ENCODE measurements at places on chromosomes 16 and 17.

- peak; percentile 59 for DNase-seq
These were observed 1.3 kb downstream of the TIMP2 start for GRCh38 chr17:78923660-78924453.

DNA sequence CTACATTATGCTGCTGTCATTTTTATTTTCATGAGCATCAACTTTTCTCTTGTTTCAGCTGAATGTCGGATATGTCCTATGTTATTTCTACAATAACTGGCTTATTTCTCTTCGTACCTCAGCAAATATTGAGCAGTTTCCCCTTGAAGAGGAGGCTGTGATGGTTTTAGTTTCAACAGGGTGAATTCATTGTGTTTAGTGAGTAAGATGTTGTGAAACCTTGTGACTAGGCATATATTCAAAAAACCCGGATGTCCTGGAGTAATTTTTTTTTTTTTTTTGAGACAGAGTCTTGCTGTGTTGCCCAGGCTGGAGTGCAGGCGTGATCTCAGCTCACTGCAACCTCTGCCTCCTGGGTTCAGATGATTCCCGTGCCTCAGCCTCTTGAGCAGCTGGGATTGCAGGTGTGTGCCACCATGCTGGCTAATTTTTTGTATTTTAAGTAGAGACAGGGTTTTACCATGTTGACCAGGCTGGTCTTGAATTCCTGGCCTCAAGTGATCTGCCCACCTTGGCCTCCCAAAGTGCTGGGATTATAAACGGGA, 11.1 kb downstream of the CPD start:
- no peak for DNase-seq

DNA sequence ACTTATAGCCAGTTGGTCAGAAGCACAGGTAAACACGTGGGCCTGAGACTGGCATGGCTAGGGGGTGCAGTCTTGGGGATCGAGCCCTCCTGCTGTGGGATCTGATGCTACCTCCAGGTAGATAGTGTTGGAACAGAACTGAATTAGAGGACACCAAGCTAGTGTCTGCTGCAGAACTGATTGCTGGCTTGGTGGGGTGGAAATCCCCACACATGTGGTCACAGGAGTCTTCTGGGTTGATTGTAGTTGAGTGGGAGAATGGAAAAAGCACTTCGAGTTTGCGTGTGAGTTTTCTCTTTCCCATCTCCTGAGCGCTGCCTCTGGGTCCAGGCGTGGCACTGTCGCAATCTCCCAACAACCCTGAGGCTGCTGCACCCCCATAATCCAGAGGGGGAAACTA, 8.0 kb upstream of the SPATA32 start:
- DNase-seq = no peak

DNA sequence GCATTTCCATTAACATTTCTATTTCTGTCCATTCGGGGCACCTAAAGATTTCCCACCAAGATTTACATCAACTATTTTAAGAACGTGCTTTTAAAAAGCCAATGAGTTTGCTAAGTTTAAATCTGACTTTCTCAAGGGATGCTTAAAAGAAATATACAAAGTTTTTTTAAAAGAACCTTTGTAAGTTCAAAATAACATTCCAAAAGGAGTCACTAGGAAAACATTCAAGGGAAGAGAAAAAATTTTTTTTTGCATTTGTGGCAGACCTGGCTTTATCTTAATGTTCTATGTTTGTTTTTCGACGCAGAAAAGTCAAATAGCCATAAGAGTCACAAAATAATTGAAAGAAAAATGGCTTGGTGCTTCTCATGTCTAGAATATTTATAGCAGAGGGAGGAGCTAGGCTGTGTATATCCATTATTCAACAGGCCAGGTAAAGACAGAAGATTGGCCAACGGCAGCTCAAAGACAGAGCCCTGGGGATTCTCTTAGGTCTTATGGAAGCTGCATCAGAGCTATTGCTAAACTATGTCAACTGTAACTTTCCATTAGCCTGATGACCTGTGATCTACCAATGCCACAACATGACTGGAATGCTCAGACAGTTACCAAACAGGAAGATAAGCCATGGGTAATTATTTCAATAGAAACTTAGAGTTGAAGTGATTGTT, 37.8 kb upstream of the MYOCD start:
- no peak for DNase-seq

DNA sequence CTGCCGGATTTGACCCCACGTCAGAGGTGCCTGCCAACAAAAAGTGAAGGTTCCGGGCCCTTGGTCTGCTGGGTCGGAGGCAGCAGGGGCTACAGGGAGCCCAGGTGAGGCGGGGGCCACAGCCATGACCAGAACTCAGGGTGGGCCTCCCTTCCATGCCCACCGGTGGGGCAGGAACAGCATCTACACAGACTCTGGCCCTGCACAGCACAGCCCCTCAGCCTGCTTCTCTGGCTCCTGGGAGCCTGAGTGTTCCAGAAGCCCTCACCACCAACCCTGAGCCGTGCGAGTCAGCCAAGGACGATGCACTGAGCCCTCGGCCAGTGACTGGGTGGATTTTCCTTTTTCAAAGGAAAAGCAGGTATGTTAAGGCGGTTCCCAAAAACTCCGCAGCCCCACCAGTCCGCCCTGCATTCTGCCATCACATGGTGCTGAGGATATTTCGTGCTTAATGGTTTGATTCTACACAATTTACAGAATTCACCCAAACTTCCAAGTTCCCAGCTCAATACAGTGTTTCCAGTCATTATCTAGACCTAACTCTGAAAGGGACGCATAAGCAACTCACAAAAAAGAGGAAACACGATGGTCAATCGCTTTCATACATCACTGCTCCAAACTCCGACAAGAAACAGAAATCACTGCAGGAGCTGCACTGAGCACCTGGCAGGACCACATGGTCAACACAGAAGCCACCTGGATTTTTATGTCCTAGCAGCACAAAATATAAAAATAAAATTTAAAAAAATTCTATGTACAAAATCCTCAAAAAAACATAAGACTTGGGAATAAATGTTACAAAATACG, 19.4 kb upstream of the C16orf95 start:
- no peak for DNase-seq

- DNase-seq = no peak
These were observed 87.4 kb downstream of the MSI2 start for GRCh38 chr17:57343717-57344116.

GRCh38 chr17:44593156-44593555, 35.9 kb downstream of the FZD2 start:
- DNase-seq = no peak

DNA sequence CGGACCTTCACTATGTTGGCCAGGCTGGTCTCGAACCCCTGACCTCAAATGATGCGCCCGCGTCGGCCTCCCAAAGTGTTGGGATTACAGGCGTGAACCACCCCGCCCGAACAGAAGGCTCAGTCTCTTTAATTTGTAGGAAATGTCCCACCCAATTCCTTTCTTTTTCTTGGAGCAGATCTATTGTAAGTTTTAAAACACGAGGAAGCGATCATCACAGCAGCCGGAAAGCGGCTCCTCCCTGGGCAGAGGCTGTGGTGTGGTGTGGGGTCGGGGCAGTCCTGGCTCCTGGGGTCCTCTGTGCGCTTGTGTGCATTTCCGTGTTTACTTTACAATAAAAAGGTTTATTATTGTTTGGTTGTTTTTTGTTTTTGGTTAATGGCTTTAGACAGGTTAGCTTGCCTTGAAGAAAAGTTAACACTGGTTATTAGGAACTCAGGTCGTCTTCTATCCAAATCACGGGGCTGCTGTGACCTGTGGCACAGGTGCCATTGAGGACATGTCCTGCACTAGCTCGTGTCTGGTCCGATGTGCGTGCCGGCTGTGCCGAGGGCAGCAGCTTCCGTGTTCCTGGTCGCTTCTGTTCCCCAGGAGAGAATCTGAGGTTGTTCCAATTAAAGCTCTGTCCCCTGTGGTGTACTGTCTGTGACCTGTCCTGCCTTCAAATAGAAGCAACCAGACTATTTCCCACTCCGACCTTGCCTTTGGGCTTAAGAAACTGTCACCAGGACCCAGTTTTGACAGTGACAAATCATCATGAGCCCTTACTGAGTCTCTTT, 83.1 kb downstream of the SEC14L1 start:
- DNase-seq = no peak

DNA sequence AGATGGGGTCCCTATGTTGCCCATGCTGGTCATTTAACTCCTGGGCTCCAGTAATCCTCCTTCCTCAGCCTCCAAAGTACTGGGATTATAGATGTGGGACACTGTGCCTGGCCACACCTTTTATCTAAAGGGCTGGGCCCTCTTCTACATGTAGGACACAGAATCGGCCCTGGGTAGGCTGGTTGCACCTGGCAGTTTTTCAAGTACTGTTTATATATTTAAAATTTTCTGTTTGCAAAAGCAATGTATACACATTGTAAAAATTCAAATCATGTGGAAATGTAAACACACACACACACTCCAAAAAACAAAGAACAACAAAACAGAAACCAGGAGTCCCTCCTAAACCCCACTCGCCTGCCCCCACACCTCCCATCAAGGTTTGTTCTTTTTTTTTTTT, 28.1 kb upstream of the SIAH1 start:
- DNase-seq = no peak

DNA sequence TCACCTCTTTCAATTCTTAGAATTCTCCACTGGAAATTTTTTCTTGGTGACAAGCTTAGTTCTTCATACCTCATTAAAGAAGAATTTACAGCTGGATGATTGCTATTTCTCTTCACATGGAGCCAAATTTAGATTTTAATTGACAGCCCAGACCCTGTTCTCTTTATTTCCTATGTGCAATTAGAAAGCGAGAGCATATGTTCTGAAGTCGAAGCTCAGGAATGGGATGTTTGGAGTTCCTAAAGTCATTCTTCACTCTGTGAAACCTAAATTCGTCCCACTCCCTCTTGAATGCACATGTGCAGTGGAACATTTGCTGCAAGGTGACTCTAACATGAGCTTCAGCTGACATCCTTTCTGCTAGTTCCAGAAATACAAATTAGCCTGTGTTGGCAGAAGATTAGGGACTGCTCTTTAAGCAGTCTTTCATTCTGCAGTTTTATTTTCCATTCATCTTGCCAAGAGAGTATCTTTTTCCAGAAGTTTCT, 129.3 kb upstream of the KCNJ16 start:
- no peak for DNase-seq

DNA sequence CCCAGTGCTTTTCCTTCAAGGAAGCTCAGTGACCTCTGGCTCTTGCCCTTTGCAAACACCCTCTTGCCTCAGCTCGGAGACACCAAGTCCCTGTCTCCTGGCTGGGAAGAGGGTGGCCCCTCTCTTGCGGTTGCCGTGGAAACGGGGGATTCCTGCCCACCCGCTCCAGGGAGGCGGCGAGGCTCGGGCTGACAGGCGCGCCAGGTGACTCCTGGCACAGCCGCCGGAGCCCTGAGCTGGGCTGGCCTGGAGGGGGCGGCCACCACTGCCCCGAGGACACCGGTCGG, 71.4 kb downstream of the ABR start:
- DNase-seq = no peak

DNA sequence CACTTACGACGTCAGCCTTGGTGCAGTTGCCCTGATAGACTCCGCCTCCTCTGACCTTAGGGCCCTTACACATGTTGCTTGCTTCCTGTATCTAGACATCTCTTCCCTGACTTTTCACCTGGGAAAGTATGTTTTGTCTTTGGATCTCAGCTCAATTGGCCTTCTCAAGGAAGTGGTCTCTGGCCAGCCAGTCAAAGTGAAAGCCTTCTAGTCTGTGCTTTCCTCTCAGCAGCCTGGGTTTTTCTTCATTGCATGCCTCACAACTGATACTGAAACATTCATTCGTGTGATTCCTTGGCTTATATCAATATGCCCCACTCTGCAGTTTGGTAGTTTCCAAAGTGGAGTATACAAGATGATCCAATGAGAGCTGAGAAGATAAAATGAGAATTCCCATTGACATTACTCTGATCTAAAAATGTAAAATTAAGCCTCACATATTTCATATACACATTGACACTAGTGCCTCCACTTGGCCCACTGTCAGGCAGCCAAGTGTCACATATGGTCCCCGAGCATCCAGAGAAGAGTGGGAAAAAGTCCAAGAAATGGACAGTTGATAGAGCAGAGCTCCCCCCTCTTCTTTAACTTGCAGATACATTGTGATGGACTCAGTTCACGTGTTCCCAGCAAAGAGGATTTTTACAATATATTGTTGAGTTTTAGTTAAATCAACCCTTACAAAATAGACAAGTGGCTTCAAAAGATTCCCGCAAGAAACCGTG, 371.2 kb upstream of the ASIC2 start:
- no peak for DNase-seq

DNA sequence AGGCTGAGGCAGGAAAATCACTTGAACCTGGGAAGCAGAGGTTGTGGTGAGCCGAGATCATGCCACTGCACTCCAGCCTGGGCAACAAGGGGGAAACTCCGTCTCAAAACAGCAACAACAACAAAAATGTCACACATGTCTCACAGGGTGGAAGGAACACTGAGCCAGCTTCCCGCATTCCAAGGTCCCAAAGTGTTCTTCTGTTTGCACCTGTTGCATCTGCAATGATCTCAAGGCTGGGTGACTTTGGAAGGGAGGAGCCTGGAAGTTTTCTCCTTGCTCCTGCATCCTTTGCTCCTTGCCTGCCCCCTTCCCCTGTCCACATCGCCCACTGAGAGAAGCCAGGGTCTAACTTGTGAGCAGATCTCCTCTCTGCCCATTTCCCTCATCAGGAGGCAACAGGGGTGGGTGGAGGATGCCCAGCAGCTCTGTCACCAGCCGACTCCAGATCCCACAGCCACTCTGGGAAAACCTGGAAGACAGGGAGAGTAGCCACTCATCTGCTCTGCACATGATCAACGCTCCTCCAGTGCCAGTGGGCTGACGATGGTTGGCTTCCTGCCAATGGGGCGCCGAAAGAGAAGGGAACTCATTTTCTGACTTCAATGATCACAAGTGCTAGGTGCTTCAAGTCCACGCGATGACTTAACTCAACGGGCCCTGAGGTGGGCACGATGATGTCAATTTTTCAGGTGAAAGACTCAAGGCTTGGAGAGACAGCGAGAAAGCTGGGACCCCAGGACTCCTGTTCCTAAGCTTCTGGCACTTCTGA, 12.6 kb downstream of the CHST6 start:
- DNase-seq = no peak

DNA sequence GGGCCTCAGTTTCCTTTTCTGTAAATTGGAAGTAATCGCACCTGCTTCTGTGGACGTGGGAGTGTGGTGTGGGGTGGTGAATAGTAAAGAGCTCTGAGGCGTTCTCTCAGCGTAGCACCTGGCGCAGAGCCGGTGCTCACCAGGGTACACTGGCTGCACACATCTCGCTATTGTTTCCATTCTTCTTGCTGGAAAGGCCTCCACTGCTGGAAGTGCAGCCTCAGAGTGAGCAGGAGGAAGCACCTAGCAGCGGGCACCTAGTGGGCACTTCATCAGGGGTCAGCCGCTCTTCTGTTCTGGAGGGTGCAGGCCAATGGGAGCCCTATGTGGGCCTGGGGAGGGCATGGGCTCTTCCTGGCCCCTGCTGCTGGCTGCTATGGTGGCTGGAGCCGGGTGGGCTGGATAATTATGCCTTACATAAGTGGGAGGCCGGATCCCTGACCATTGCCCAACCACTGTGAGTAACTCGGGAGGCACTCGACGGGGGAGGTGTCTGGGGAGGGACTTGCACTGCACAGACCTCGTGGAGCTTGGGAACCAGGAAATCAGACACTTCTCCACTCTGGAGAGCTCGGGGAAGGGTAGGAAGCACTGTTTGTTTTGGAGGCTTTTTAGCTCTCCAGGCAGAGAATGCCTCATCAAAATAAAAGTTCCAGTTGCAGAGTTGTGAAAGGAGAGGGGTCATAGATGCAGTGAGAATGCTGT, 1.7 kb downstream of the MAP2K3 start:
- DNase-seq = no peak

GRCh38 chr17:53844491-53845107, 21.9 kb downstream of the KIF2B start:
- DNase-seq = no peak

- DNase-seq = no peak
These were observed 10.2 kb upstream of the CBX8 start for GRCh38 chr17:79806863-79807720.
